Kidney (tissue), 22 donors: ENCODE measurements at places on chromosomes 4 and X.

- DNase-seq, result no peak
- no peak overlapping the region for H3K4me3 ChIP-seq
- H3K27ac ChIP-seq, result no peak overlapping the region
- H3K4me1 ChIP-seq, result no peaks in the 10 kb centered on the region
- no peaks in the 10 kb centered on the region for H3K27me3 ChIP-seq
Measured at GRCh38 chr4:107065201-107065600, 29.1 kb upstream of the DKK2 start.

GRCh38 chr4:2366252-2367192 is 51.9 kb downstream of the ZFYVE28 start:
- no peak overlapping the region for H3K27ac ChIP-seq
- no peaks in the 10 kb centered on the region for H3K36me3 ChIP-seq

- H3K4me1 ChIP-seq, result no peaks in the 10 kb centered on the region
- no peak within 1 kb of the TSS for H3K4me3 ChIP-seq
- DNase-seq, result no peak
- H3K36me3 ChIP-seq, result no peaks in the 10 kb centered on the region
- H3K27me3 ChIP-seq, result no peaks in the 10 kb centered on the region
- H3K27ac ChIP-seq, result no peak within 1 kb of the TSS
Measured at GRCh38 chr4:122621016-122621507, at the start of gene IL21. TSS of gene IL21 (minus strand) at chr4:122621066. CDS start at chr4:122621011, 55 bp downstream.

GRCh38 chr4:153112041-153112441 is 92.2 kb upstream of the TRIM2 start:
- H3K27ac ChIP-seq, result no peak overlapping the region
- DNase-seq, result no peak
- no peaks in the 10 kb centered on the region for H3K36me3 ChIP-seq
- H3K4me1 ChIP-seq, result no peaks in the 10 kb centered on the region
- no peaks in the 10 kb centered on the region for H3K27me3 ChIP-seq
- H3K4me3 ChIP-seq, result no peak overlapping the region

DNA sequence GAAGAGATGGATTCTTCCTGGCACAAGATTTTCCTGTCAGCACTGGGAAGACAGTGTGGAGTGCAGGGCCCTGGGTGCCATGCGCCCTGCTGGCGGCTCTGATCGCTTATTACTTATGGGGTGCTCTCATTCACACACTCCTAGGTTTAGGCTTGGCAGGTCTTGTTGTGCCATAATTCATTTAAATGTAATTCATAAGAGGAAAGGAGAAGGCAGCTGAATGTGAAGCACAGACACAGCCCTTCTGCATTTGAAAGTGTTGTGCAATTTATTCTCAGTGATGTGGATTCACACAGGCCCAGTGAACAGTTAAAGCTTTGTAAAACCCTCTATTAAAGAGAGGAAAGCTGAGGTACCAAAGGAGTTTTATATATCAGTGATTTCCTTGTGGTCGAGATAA is 249.7 kb downstream of the C4orf33 start:
- no peak for DNase-seq
- no peak overlapping the region for H3K4me3 ChIP-seq
- no peaks in the 10 kb centered on the region for H3K36me3 ChIP-seq
- H3K27me3 ChIP-seq, result no peaks in the 10 kb centered on the region
- H3K4me1 ChIP-seq, result no peaks in the 10 kb centered on the region
